Activated CD8-positive, alpha-beta memory T cell treated with anti-CD3 and anti-CD28 coated beads for 1 hour (primary cell): ENCODE measurements at places on chromosomes 5 and 9.

DNA sequence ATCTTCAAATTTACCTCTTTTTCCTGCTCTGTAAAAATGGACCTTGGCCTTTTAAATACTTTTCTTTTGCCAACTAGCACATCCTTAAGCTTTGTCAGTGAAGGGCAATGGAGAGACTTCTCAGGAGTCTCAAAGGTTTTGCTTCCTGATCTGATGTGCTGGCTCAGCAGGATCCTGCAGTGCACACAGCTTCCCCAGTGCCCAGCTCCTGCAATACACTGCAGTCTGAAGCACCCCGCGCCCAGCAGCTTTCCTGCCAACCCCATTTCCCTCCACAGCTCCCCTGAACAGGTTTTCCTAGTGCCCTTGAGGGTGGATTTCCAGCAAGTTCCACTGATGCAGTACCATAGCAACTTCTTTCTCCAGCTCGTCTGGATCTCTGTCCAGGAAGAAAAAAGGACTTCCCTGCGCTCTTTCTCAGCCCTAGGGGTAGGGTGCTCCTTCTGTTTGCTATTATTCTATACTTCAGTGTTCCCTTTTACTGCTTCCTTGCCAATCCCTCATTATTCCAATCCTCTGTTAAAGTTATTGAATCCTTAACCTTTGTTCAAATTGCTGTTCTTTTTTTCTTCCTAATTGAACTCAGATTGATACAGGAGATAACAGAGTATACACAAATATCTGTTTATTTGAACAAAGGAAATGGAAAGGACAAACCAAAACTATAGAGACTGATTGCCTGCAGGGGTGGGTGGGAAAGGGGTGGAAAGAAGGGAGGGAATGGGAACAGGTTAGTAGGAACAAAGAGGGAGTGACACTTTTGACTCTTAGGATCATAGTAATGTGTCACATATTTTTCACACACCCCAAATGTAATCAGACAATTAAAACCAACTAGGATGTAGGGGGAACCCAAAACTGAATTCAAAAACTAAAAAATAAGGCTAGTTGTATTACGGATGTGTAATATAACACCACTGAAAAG is 8.5 kb downstream of the SNAPC3 start:
- DNase-seq, result no peak

DNA sequence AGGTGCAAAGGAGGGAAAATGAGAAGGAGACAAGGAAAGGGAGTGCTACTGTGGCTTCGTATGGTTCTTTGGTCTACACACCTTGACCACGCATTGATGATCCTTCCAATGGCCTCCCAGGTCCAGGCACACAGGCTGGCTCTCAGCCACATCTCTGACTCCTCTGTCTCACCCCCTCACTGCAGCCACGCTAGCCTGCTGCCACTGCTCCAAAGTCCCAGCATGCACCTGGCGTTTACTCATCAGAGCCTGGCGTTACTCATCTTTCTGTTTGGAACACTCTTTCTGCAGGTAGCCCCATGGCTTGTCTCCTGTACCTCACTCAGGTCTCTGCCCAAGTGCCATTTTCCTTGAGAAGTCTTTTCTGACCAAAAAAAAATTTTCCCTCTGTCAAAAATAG is 195.5 kb downstream of the SNCAIP start:
- DNase-seq, result no peak

- DNase-seq, result no peak
Observed at GRCh38 chr5:166178411-166179080, 2112.9 kb upstream of the WWC1 start.

DNA sequence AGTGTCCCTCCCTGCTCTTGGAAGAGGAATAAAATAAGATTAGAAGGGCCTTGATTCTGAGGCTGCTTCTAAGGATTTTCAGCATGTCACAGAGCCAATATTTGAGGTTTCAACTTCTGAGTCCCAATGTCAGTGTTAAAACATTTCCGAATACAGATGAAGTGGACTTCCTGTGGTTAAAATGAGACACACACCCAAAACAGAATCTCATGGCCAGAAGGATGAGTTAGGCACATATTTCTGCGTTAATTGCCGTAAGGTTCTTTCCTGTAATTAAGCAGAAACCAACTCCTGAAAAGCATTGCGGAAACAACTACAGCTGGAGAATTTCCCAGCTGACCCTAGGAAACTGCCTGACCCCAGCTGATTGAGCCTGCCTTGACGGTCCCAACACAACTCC is 10.4 kb upstream of the ZNF354B start:
- DNase-seq, result no peak

GRCh38 chr5:159244163-159244562 is 18.9 kb upstream of the UBLCP1 start:
- DNase-seq, result no peak

DNA sequence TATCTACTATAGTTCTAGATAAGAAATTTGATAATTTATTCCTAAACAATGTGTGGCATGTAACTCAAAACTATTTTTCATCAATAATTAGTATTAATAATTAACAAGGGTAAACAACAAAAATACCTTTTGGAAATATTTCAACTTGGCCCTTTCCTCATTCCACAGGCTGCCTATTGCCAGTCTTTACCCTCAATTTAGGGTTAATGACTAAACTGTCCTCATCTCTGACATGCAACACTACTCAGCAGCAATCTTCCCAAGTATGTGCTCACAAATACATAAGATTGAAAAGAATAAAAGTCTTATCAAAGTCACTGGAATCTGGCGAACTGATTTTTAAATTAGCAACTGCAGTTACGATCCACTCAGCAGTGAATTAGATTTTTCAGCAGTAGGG is 153.6 kb downstream of the GLIS3 start:
- DNase-seq, result no peak

DNA sequence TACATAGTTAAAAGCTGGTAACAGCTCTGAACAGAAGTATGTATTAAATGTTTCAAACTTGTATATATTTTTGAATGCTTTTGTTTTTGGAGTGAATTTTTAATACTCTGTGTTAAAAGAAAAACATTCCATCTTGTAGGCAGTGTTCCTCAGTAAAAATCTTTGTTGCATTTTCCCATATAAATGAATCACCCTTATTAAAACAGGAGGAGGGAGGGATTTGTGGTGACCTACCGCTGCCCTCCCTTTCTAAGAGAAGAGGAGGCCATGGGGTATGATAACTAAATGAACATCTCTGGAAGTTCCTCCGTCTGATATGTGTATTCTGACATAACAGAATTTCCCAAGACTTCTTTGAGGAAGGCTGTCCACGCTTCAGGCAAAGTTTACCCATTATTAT is 53.4 kb downstream of the INIP start:
- no peak for DNase-seq

DNA sequence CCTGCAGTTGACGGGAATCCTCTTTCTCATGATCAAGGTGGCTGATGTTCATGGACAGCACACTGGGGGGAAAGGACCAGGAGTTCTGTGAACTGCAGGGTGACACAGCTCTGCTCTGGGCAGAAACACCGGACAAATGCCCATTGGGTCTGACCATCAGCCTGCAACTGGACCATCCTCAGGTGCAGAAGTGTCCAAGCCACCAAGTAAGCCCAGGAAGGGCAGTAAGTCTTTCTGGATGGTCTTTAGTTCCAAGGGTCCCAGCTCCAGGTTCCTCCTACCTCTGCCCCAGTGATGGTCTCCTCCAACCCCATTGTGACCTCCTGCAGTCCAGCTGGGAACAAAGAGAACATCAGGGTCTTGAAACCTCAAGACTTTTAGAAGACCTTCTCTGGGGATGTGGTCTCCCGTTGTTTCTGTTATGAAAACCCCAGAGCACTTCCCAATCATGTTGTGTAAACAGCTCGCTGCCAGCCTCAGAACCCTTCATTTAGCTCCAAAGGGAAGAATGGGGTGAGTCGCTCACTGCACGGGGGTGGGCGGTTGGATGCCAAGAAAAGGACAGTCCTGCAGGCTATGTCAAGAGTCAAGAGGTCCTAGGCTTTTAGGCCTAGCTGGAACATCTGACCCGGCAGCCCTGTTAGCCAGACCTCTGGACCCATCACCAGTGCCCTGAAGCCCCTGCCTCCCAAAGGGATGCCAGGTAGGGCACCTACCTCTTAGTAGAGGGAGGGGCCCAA is 41.8 kb upstream of the TCF7 start:
- no peak for DNase-seq

- no peak for DNase-seq
Observed at GRCh38 chr9:34592895-34593601, 3.5 kb upstream of the CNTFR start.

DNA sequence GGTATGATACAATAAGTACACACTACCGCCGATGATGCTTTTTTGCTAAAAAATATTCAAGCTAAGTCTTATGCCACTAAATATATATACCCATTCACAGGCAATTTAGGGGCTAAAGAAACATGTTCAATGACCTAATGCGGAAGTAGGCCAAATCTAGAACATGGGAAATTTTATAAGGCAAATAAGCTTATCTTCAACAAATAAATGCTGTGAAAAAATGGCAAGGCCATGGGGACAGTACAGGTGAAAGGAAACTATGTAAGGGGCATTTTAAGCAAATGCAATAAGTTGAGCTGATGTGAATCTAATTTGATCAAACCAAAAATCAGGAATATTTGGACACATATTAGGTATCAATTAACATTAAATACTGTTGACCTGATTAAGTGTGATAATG is 339.5 kb upstream of the EDIL3 start:
- DNase-seq, result no peak

- no peak for DNase-seq
Observed at GRCh38 chr5:154614595-154614994, 136.6 kb upstream of the HAND1 start.

DNA sequence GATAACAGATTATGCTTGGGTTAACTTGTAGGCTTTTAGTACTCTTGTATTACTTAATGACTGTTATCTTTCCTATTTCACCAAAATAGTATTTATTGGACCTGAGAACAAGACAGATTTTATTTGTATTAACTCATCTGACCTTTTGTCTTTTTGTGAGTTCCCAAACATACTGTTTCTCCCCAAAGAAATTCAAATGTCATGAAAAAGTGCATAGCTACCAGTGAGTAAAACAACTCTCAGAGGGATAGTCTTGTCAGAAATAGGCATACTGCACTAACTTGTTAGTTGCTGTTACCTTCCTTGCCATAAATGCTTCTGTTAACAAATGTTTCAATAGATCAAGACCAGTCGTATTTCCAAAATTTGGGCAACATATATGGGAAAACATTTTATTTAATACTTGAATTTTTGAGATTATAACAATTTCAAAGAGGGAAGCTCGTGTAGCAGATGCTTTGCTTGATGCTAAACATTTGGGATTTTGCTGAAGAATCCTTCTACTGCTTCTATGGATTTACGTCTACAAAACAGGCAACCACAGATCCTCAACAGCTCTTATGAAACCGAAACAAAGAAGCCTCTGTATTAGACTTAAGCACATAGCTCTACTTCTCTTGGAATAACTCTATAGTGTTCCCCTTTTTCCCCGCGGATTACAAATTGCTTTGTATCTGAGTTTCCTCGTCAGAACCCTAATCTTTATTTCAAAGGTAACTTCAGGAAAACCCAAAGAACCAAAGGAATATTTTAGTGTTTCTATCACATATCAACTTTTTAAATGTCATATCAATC is 248.8 kb downstream of the MCTP1 start:
- no peak for DNase-seq

DNA sequence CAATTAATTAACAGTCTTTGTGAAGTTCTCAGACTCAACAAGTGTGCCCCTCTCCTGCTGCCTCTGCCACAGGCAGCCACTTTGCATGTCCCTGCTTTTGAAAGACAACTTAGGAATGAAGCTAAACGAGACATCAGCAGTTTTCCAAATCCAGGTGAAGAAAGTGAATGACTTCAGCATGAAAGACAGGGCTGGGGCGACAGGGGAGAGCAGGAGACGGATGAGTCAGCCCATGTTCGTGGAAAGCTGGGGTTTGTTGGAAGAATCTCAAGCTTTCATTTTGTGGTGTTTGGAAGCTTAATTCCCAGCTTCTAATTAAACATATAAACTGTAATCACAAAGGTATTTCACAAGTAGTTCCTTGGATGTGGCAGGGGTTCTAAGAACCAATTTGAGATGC is 207.8 kb upstream of the MAP3K1 start:
- DNase-seq, result no peak

DNA sequence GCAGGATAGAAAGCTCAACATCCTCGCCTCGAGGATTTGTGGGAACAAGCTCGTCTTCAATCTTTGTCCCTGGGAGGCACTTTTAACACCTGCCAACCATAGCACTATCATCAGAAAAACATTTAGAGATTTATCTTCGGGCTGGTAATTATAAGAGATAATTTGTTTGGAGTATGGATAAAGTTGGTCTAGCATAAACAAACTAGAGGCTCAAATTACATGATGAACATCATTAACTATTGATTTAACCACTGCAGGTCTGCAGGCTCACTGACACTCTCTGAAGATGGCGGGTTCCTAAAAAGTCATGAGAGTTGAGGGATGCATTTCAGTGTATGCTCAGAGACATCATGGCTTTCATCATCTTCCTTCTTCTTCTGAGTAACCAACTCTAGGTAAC is 25.8 kb upstream of the PCA3 start:
- DNase-seq, result no peak

DNA sequence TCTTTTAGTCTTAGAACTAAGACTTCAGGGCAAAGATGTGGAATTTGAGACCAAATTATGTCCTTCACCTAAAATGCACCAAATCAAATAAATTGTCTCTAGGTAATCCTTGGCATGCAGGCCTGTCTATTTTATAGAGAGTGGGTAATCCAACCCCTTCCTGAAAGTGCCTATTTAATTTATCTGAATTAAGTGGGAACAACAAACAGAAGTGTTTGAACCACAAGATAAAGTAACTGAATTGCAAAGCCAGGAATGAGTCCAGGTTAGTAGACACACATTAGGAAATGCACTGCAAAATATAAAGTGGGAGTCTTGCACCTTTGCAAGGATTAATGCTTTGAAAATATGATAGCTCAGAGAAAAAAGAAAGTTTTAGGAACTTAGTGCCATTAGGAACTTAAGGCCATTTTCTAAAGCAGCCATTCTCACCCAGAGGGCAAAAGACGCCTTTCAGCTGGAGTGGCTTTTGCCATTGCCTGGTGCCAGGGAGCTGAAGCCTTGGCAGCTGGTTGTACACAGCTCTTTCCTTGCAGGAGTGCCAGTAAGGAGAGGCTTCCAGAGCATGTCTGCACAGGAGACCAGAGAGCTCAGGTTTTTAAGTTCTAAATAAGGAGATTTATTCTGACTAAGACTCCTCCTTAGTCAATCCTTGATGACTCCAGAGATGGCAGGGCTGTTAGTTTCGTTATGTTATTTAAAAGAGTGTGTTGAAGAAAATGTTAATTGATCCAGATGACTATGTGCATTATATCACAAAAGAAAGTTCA is 151.7 kb upstream of the ELL2 start:
- DNase-seq, result no peak
